Mesenteric fat pad (tissue), 1 donor: ENCODE measurements at places on chromosomes 5 and 9. TPM values are rescaled to one million over a fixed set of nuclear protein-coding genes. Genes with fewer than 3 reads are reported as not detected.

The OR1K1 gene
- total RNA-seq, result not detected

The TMEM171 gene
- total RNA-seq, result not detected

The NDST1 gene
- total RNA-seq, result 110 TPM

The ADGRV1 gene
- total RNA-seq, result 0.16 TPM

The EGFLAM gene
- total RNA-seq, result 132 TPM

The CMBL gene
- total RNA-seq, result 17.3 TPM

The SPATA6L gene
- 5.4 TPM for total RNA-seq

The GPRIN1 gene
- 1.3 TPM for total RNA-seq

The PCDHAC2 gene
- 1.1 TPM for total RNA-seq

The VAV2 gene
- 19.3 TPM for total RNA-seq

The ENTPD2 gene
- not detected for total RNA-seq

- DNase-seq, result peak; percentile 95
Measured at GRCh38 chr9:127828262-127829031, 25.8 kb downstream of the FPGS start.

DNA sequence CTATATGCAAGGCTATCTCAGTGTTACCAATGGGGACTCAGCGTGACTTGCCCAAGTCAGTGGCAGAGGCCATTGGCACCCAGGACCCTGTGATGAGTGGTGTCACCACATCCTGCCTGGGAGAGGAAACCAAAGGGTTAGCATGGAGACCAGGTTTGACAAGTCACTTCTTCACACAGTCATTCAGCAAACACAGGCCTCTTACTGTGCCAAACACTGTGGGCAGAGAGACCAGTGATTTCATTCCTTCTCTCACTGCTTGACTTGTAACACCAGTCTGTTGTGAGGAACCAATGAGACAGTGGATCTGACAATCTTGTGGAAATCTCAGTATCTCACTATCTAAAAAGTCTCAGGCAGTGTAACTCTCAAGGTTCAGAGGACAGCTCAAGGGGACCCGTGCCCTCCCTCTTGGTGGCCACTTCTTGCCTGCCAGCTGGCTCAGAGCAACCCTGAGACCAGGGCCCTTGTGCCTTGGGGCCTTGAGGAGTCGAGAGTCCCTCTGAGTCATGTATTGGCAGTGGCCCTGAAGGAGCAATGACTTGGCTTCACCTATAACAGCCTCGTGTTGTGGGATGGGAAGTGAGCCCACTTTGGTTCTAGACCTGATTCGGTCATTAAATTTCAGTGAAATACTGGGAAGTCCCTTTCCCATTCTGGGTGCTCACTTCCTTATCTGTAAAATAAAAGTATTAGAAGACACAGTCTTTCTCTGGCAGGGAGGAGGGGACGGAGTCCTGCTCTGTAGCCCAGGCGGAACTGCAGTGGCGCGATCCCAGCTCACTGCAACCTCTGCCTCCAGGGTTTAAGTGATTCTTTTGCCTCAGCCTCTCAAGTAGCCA is 1.6 kb downstream of the FABP6 start:
- no peak for DNase-seq

- DNase-seq, result no peak
Measured at GRCh38 chr5:28512648-28513047, 1474.3 kb upstream of the CDH9 start.

GRCh38 chr5:168667301-168667840 is 88.2 kb upstream of the PANK3 start:
- peak; percentile 57 for DNase-seq

DNA sequence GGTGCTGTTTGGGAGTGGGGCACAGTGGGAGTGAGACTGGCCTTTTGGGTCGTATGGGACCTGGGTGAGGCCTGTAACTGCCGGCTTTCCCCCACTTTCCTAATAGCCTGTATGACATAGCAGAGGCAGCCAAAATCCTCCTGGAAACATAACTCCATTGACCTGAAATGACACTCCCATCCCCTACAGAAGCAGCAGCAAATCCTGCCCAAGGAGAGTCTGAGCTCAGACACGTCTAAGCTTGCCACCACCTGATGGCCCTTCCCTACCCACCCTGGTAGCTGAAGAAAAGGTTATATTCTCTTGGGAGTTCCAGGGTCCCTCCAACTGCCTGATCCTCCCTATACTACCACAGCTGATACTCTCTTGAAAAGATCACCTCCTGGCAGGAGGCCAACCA is 179.8 kb upstream of the ARRDC3 start:
- DNase-seq, result no peak

- no peak for DNase-seq
Measured at GRCh38 chr5:27389696-27390095, 351.3 kb upstream of the CDH9 start.

DNA sequence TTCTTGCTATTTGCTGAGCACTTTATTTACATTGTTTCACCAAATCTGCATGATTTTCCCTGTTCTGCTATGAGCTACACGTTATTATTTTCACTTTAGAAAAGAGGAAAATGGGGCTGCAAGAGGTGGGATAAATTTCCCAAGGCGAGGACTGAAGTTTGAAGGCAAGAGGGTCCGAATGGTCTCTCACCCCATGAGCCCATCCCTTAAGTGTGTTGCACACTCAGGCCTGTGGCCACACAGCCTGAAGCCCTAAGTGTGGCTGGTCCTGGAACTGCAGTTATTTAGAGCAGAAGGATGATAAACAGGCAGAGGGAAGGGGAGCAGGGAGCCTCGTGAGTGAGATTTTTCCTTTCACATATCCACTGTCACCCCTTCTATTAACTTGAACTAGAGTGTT is 7.8 kb downstream of the PDE8B start:
- DNase-seq, result no peak

DNA sequence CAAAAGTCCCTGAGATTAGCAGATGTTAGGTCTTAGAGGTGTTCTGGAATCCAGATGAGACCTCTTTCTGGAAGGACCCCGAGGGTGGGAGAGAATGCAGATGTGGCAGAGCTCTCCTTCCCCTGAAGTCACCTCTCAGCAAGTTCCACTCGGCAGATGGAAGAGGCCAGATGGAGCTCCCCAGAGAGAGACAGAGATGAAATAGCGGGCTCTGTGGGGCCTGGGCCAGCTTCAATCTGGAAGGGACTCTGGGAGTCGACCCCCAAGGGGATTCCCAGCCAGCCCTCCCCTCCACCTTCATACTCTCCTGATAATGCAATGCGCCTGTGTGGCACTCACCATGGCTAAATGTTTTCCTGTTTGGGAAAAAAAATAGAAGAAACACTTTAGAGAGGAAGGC is 60.2 kb downstream of the WNK2 start:
- no peak for DNase-seq

- no peak for DNase-seq
Measured at GRCh38 chr9:89668866-89669246, 64.0 kb downstream of the GADD45G start.

DNA sequence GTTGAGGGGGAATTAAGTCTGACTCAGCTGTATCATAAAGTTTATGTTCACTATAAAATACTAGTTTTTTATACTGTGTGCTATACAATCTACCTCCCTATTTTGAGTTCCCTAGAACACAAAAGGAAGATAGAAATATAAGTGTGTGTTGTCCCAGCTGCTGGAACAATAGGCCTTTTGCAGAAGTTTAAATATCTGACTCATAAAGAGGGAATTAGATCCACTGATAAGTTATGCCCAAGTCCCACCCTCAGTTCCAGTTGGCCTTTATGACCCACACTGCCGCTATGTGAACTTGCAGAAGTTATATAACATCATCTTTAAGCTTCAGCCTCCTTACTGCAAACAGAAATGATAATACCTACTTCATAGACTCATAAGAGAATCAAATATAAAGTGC is 88.5 kb upstream of the DAB2 start:
- DNase-seq, result no peak

DNA sequence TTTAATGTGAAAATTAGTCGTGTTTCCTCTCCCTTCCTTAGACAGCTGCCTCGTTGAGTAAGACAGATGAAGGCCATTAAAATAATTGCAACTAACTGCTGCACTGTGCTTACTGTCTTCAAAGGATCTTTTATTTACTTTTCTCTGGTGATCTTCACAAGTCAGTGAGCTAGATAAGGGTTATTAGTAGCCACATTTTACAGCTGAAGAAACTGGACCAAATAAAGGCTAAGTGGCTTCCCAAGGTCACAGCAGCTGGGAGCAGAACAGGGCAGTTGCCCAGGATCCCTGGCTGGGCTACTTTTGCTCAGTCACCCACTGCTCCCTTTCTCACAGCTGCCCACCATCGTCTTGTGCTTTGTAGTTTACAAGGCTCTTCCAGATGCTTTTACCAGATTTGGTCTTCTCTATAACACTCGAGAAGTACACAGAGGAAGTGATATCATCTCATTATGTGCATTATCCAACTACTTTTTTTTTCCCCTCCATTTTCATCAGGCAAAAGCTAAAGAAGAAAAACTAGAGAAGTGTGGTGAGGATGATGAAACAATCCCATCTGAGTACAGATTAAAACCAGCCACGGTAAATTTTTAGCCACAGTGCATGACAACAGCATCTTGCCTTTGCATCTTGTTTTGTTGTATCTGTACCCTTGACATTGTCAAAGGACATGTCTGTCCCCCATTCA is 61.8 kb downstream of the ERAP1 start:
- DNase-seq, result no peak

GRCh38 chr5:168770036-168770498 is 190.9 kb upstream of the PANK3 start:
- no peak for DNase-seq

DNA sequence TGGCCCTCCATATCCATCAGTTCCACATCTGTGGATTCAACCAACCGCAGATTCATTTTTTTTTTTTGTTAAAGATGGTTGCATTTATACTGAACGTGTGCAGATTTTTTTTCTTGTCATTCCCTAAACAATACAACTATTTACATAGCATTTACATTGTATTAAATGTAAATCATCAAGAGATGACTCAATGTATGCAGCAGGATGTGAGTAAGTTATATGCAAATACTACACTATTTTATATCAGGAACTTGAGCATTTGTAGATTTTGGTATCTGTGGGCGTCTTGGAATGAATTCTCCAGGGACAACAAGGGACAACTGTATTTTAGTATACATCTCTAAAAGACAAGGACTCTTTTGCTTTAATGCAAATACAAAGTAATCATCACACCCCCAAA is 299.2 kb upstream of the ZNF608 start:
- DNase-seq, result no peak

DNA sequence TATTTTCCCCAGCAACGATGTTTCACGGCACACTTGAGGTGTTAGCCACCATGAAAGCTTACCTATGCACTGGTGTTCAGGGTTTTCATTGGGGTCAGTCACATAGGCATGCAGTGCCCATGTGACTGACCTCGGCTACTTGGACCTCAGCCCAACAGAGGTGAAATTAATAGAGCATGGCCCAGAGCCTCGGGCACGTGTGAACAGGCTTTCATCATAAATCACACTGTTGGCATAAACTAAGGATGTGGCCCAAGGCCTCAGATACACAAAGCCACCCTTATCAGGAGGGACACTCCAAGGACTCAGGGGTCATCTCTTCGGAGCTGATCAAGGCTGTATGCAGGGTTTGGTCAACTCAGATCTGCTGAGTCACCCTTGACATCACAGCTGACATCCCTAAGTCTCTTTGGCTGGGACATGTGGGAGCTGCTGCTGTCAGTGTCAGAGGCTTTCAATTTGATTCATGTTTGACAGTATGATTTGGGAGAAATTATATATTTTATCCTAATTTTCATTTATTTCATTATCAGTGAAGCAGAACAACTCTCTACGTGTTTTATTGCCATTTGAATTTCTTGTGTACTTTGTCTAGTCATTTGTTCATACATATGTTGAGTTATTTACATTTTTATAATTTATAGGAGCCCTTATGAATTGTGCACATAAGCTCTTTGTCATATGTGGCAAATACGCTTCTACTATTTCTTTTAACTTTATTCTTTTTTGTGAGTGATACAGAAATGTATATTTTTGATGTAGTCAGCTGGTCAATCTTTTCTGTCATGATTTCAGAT is 59.7 kb upstream of the ANKRD33B start:
- no peak for DNase-seq

DNA sequence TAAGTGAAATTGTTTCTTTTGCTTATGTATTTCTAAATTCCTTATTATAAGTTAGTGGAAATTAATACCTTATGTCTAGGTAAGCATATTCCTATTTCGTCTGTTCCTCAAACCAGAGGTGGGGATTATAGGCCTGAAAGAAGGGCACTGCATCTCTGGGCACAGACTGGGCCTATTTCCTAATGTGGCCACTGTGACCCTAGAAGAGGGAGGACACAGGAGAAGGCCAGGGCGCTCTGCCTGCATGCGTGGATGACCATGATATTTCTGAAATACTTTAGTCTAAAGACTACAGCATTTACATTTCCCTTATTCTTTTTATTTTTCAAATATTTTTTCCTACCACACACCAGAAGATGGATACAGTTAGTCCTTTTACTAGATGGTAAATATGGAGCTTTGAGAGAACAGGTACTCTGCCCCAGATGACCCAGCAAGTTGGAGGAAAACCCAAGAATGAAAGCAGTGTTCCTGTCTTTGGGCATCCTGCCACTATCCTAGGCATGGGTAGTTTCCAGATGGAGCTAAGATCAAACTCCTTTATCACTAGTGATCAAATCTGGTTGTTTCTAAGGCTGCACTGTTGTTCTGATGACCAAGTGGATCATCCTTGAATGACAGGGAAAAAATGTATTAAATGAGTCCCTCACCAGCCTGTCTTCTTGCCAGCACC is 27.8 kb downstream of the RUSC2 start:
- no peak for DNase-seq
